ENCODE measurements at places on chromosomes 7 and 10.
A peak's percentile ranks its signal among the peaks of the same experiment; 100 is the strongest.

- DNase-seq: no peak
Observed at GRCh38 chr7:100147278-100147677, 1.4 kb upstream of the LAMTOR4 start.

GRCh38 chr7:135672560-135673359 is 10.4 kb downstream of the STMP1 start:
- no peak for DNase-seq

- no peak for DNase-seq
Observed at GRCh38 chr10:3955955-3956617, 171.1 kb upstream of the KLF6 start.

GRCh38 chr10:59273445-59273844 is 88.9 kb downstream of the FAM13C start:
- DNase-seq: no peak

- no peak for DNase-seq
Observed at GRCh38 chr10:3426190-3426845, 253.7 kb upstream of the PITRM1 start.

DNA sequence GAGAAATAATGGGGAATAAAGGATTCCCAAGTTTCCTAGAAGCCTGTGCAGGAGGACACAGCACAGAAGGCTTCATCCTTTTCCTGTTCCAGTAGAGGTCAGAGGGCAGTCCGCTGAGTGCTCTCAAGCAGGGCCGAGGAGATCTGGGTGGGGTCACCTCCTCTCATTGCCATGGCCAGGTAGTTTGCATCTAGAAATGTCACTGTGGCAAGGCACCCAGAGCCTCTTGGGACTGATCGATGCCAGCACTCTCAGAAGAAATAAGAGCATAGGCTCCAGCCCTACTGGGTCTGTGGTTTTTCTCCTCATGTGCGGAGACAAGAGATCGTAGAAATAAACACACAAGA is 7.9 kb downstream of the NUB1 start:
- peak; percentile 30 for DNase-seq

DNA sequence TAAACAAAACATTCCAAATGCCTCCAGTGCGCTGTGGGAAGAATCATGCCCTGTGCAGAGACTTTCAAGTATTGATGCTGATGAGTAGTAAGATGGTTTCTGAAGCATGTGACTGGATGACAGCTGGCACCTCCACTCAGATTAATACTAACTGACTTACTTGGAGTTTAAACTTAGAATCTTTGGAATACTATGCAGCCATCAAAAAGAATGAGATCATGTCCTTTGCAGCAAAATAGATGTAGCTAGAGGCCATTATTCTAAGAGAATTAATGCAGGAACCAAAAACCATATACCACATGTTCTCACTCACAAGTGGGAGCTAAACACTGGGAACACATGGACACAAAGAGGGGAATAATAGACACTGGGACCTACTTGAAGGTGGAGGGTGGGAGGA is 73.8 kb upstream of the CHCHD3 start:
- DNase-seq: no peak

GRCh38 chr7:19392246-19392645 is 247.0 kb upstream of the FERD3L start:
- no peak for DNase-seq

DNA sequence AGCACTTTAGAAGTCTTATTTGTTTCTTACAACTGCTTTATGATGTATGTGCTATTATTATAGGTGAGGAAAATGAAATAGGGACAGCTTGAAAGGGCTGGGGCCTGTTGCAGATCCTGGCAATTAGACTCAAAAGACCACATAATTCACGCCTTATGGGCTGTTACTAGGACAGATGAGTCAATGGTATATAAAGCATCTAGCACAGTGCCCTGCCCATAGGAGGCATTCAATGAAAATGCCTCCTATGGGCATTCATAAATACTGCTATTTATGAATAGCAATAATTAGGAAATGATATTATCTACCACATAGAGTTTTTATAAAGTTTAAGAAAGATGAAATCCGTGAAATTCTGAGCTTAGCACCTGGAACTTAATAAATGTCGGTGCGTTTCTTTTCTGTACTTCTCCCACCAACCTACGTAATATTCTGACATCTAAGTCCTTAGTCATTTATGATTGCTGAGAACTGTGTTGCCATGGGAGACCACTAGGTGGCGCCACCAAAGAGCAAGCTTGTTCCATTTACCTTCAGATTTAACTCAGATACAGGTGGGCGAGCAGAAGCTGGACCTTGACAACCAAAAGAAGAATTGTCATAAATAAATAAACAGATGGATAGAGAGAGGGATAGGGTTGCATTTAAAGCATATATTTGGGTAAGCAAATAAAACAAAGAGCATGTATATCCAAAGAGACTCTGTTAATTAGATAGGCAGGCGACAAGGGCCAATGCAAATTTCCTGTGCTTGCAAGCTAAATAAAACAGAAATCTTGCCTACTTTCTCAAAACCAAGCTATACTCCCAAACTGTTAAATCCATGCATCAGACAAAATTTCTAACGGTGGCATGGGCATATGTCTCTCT is 699.9 kb downstream of the INHBA start:
- peak; percentile 64 for DNase-seq

DNA sequence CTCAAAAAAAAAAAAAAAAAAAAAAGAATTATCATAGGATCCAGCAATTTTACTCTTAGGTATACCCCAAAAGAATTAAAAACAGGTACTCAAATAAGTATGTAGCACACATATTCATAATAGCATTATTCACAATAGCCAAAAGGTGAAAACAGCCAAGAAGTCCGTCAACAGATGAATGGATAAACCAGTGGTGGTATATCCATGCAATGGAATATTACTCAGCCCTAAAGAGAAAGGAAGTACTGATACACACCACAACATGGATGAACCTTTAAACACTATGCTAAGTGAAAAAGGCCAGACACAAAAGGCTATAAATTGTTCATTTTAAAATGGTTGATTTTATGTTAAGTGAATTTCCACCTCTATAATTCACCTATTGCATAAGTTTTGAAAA is 804.8 kb upstream of the AUTS2 start:
- no peak for DNase-seq

- no peak for DNase-seq
Observed at GRCh38 chr7:1274876-1275375, 42.3 kb downstream of the UNCX start.

- DNase-seq: no peak
Observed at GRCh38 chr7:111980725-111981124, 225.5 kb downstream of the DOCK4 start.

GRCh38 chr10:86392723-86393094 is 26.1 kb upstream of the GRID1 start:
- DNase-seq: no peak

Data from nephron progenitor cell (in vitro differentiated cells).